Amniotic epithelial cell (primary cell): ENCODE measurements at places on chromosomes 11 and 22.
A peak's percentile ranks its signal among the peaks of the same experiment; 100 is the strongest.

- no peak for DNase-seq
Observed at GRCh38 chr11:12052676-12053605, 44.5 kb upstream of the DKK3 start.

- no peak for DNase-seq
Observed at GRCh38 chr11:62018981-62019664, 51.7 kb upstream of the FTH1 start.

DNA sequence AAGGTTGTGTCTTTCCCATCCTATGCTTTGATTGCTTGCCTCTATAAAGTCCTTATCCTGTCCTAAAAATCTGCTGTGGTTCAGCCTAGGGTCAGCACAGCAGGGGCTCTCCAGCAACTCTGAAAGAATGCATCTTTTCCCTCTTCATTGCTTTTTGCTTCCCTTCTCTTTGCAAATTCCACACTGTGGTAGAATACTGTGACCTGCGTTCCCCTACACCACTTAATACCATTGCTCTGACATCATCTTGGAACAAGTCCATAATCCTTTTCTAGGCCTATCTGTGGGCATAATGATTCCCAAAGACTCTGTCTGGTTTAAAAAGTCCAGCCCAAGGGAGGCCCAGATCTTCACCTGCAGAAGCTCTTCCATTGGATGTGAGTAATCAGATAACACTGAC, 177.7 kb downstream of the NAV2 start:
- peak; percentile 83 for DNase-seq

- DNase-seq: no peak
Observed at GRCh38 chr22:42397332-42398249, 34.6 kb downstream of the NFAM1 start.

DNA sequence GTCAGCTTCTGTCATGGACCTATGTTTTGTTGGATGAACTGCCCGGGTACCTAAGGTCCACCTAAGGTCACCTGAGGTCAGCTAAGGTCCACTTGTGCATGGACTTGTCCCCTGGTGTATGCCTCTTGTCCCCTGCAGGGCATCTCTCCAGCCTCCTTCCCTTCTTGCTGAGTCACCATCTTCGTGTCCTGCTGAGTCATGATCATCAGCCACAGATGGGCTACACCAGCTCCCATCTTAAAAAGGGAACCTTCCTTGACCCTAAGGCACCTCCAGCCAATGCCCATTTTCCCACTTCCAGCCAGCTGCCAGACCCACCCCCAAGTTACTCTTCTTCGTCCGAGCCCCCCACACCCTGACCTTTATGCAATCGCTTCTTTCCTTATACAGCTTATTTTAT, 544.9 kb downstream of the TBC1D22A start:
- peak; percentile 11 for DNase-seq

- no peak for DNase-seq
Observed at GRCh38 chr22:47059076-47059475, 296.6 kb downstream of the TBC1D22A start.

DNA sequence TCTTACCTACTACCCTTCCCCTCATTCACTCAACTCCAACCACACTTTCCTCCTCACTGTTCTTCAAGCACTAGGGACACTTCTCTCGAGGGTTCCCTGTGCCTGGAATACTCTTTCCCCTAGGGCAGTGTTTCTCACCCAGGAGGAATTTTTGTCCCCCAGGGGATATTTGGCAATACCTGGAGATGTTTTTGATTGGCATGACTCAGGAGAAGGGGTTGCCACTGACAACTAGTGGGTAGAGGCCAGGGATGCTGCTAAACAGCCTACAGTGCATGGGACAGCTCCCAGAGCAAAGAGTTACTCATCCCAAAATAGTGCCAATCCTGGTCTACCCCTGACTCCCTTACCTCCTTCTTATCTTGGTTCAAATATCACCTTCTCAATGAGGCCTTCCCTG, 40.0 kb downstream of the BTG4 start:
- DNase-seq: no peak

- DNase-seq: no peak
Observed at GRCh38 chr11:47928426-47928825, 51.9 kb upstream of the PTPRJ start.

- DNase-seq: peak; percentile 25
Observed at GRCh38 chr11:9664276-9665171, 647 bp downstream of the SWAP70 start.

DNA sequence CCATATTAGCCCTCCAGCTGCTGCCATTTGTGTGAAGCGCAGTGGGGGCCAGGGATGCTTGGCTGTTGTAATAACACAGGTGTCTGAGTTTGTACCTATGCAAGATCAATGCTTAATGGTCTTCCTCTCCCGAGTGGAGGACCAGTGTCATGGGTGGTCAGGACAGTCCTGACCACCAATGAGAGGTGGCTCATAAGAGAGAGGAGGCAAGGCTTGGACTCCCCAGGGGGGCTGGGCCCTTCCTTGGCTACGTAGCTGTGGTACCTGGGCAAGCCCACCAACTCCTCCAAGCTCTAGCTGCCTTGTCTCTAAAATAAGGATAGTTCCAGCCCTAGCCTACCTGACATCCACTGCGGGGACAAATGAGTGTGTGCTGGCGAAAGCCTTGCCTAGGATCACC, 79.2 kb downstream of the OSBP2 start:
- DNase-seq: no peak

DNA sequence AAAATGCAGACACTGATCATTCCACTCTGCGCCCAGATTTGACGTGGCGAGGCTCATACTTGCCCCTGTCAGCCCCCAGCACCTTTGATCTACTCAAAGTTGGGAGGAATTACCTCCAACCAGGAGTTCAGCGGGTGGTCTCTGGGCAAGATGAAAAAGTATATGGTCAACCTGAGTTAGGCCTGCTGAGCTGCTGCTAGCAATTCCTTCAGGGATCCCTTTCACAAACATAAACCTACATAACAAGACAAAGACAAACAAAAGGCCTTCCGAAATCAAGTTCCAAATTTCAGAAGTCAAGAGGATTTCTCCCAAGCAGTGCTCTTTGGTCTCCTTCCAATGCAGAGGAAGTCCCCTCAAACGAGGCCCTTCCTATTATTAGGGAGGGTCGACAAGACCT, 20.8 kb downstream of the CLDN5 start:
- DNase-seq: no peak

GRCh38 chr11:9777525-9777924, 113.6 kb downstream of the SWAP70 start:
- DNase-seq: no peak

GRCh38 chr11:95231881-95232605, 1.0 kb upstream of the SESN3 start:
- peak; percentile 15 for DNase-seq

- DNase-seq: no peak
Observed at GRCh38 chr11:118913411-118914125, 12.2 kb downstream of the BCL9L start.

GRCh38 chr22:18075720-18076497, 1.9 kb upstream of the PEX26 start:
- peak; percentile 85 for DNase-seq

GRCh38 chr11:111777094-111778046, 11.2 kb upstream of the PPP2R1B start:
- DNase-seq: peak; percentile 93

DNA sequence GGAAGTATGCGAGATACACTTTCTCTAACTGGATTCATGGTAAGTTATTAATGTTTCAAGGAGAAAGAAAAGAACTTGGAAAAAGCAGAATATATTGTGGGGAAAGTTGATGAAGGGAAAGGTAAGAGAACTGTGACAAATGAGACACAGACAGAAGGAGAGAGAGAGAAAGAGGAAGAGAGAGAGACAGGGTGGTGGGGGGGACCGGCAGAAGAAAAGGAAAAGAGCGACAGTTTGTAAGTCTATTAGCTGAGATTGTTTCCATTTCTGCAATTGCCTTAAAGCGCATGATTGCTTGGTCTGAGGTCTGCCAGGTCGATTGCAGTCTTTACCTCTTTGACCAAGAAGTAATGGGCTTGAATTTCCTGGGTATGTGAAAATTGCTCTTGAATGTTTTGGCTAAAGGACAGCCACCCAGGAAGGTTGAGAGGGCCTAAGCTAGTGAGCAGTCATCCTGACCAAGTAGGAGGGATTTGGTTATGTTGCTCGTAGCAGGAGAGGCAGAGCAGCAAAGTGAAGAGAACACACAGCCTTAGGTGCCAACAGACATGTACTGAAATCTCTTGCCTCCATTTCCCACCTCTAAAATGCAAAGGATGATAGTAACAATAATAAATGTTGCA, 23.6 kb upstream of the TMA7B start:
- DNase-seq: no peak

DNA sequence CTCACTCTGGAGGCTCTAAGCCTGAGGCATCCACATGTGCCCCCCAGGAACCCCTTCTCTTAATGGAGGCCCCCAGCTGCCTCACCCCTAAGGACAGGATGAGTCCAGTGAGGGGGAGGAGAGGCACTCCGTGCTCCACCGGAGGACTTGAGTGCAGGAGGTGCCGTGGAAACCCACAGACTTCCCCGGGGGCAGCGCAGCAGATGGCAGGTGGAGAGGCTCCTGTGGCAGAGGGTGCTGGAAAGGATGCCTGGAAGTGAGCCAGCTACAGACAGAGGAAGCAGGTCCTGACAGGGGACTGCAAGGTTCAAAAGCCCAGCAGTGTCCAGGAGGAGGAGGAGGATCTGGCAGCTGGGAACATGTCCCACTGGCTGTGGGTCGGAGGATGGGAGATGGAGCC, 1384.0 kb downstream of the TBC1D22A start:
- no peak for DNase-seq

DNA sequence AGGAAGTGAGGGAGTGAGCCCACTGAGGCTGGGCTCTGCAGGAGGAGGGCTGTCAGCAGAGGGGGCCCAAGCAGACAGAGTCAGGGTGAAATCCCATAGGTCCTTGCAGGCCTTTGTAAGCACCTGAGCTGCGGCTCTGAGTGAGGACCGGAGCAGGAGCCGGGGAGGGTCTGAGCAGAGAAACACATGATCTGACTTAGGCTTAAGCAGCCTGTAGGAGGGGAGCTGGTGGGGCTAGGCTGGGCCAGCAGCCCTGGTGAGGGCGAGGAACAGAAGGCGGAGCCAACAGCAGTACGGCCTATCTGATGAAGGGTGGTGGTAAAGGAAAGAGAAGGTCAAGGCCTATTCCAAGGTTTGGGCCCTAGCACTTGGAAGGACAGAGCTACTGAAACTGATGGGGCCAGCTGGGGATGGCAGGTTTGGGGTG, 26.9 kb upstream of the CBX7 start:
- DNase-seq: no peak

GRCh38 chr11:40294349-40294735, 1165.1 kb downstream of the LRRC4C start:
- DNase-seq: no peak

GRCh38 chr11:121931748-121932352, 184.2 kb downstream of the BLID start:
- DNase-seq: peak; percentile 48

- no peak for DNase-seq
Observed at GRCh38 chr11:15695096-15695721, 580.5 kb downstream of the INSC start.

- DNase-seq: no peak
Observed at GRCh38 chr22:35478633-35479107, 62.0 kb upstream of the RASD2 start.

DNA sequence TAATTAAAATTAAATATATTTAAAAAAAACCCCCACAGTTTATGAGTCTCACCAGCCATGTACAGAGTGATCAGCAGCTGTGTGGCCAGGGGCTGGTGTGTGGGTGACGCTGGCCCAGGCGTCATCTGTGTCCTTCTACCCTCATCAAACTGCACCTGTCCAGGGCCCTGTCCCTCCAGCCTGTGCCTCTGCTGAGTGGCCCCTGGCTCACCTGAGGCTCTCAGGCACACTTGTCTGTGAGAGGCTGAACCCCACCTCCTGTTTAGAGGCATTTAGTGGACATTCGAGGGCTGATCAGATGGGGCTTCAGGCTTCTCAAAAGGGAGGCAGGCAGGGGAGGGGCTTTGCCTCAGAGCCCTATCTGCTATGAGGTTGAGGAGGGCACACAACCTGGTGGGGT, 29.9 kb upstream of the SMIM38 start:
- no peak for DNase-seq

DNA sequence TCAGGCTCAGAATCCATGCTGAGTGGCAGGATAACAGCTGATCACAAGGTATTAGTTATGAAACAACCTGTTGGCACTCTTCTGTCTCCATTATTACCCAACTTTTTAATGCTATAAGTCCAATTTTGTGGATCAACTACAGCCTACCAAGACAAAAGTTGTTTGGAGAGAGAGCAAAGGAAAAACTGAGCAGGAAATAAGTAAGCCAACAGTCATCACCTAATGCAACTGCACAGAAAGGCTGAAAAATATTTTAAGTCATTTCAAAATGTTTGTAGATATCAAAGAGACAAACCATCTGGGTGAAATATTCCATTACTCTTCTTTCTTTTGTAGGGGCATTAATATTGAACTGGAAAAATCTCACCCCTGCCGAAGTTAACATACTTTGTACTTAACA, 41.6 kb downstream of the FDX1 start:
- peak; percentile 50 for DNase-seq

DNA sequence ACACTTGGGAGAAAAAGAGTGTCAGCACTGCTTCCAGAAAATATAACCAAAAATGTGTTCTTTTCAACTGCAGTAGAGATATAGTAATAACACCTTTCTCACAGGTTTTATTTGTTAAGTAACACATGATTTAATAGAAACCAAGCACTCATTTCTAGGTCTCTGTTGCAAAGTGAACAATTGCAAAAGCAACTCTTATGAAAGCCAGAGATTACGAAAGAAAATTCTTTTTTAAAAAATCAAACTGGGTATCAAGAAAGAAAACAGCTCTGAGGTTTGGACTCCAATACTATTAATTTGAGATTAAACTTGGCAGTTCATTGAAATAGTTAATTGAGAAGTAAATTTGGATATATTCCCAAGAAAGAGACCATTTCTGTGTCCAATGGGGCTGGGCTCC, 9.8 kb upstream of the XKR3 start:
- no peak for DNase-seq

- no peak for DNase-seq
Observed at GRCh38 chr22:22384267-22384666, 124.3 kb downstream of the ZNF280B start.

DNA sequence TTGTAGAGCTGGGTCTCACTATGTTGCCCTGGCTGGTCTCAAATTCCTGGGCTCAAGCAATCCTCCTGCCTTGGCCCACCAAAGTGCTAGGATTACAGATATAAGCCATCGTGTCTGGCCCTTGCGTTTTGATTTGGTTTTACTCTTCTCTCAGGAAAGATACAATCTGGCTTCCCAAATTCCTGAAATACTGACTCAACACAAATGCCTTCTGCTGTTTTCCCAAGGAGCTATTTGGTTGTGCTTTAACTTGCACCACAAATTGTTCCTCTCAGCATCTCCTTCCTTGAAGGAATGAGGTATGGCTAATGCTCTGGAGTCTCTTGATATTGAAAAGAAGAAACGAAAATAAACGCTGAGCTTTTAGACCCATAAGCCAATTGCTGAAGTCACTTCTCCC, 110.0 kb upstream of the PAX6 start:
- DNase-seq: peak; percentile 60

GRCh38 chr11:82308979-82309378, 424.7 kb downstream of the FAM181B start:
- no peak for DNase-seq
